ENCODE measurements at places on chromosomes 5 and 9. TPM values are rescaled to one million over a fixed set of nuclear protein-coding genes. Genes with fewer than 3 reads are reported as not detected.
A peak's percentile ranks its signal among the peaks of the same experiment; 100 is the strongest.

ALDOB gene
- total RNA-seq = 0.66 TPM

BAAT gene
- total RNA-seq = not detected

MAPKAP1 gene
- 78.6 TPM for total RNA-seq

MYMK gene
- not detected for total RNA-seq

SLC34A1 gene
- not detected for total RNA-seq

RNF183 gene
- not detected for total RNA-seq

C1QTNF2 gene
- total RNA-seq = 0.48 TPM

DMRTA1 gene
- 12.2 TPM for total RNA-seq

FOXI1 gene
- total RNA-seq = 1.3 TPM

ANKRD18A gene
- 5.0 TPM for total RNA-seq

SPAG8 gene
- total RNA-seq = 2.2 TPM

DNA sequence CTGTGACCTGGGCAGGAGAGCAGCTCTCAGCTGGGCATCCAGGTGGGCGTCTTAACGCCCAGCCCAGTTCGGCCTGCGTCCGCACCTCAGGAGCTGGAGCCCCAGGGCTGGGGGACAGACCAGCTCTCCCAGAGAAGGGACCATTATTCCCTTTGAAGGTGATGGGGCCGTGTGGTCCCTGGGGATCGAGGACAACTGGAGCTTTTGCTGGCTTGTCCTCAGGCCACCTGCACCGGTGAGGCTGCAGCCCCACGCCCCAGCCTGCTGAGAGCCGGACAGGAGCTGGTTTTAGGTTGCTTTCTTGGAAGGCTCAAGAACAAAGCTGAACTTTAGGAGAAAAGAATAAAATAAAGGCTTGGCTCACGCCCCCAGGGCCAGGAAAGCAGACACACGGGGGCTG is 40.9 kb downstream of the NACC2 start:
- H3K4me1 ChIP-seq = peaks cover 10% of the 10 kb centered on the region
- no peaks in the 10 kb centered on the region for H3K27me3 ChIP-seq
- DNase-seq = no peak
- no peaks in the 10 kb centered on the region for H3K36me3 ChIP-seq
- no peak overlapping the region for H3K27ac ChIP-seq

DNA sequence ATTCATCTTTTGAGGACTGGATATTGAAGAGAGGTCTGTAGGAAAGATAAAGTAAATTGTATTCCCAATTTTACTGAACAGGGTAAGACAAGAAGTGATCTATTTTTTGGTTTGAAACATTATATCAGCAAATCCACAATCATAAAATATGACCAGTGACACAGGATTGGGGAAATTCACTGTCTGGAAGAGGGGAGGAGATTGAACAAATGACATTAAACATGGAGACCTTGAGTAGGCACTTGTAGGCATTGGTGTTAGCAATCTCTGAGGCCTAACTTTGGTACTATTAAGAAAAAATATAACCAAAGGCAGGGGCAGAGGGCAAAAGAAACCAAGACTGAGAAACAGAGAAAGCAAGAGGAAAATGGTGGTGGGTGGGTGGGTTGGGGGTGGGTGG is 132.6 kb upstream of the TMEM161B start:
- H3K36me3 ChIP-seq = no peaks in the 10 kb centered on the region
- H3K4me3 ChIP-seq = no peak overlapping the region
- H3K27ac ChIP-seq = no peak overlapping the region

- H3K27me3 ChIP-seq = no peaks in the 10 kb centered on the region
- no peak overlapping the region for H3K4me3 ChIP-seq
- H3K4me1 ChIP-seq = no peaks in the 10 kb centered on the region
- no peaks in the 10 kb centered on the region for H3K36me3 ChIP-seq
Measured at GRCh38 chr5:44257653-44258365, 131.4 kb downstream of the FGF10 start.

DNA sequence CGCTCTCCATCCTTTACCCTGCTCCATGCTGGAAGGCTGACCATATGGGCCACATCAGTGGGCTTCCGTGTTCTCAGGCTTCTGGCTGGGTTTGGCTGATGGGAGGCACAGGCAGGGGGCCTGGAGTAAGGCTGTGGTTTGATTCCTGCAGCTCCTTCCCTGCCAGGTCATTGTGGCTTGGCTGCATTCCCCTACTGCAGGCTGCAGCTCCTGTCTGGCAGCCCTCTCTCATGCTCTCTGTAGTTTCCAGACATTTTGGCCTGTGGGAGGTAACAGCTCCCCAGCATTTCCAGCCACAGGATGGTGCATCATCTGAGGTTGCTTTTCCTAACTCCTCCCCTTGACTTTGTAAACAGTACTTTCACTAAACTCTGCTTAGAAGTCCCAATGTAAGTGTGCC is 102.0 kb upstream of the PTPN3 start:
- H3K4me1 ChIP-seq = no peaks in the 10 kb centered on the region
- H3K27me3 ChIP-seq = no peaks in the 10 kb centered on the region
- H3K4me3 ChIP-seq = no peak overlapping the region
- DNase-seq = no peak
- H3K36me3 ChIP-seq = no peaks in the 10 kb centered on the region

- H3K4me3 ChIP-seq = peak overlapping the region; percentile 66
- peak overlapping the region; percentile 52 for H3K27ac ChIP-seq
- peaks cover 16% of the 10 kb centered on the region for H3K27me3 ChIP-seq
- H3K4me1 ChIP-seq = no peaks in the 10 kb centered on the region
Measured at GRCh38 chr9:101485924-101486692, 47.5 kb upstream of the RNF20 start.

GRCh38 chr5:27191786-27192510 is 153.6 kb upstream of the CDH9 start:
- H3K4me1 ChIP-seq = no peaks in the 10 kb centered on the region
- H3K27ac ChIP-seq = no peak overlapping the region
- no peaks in the 10 kb centered on the region for H3K27me3 ChIP-seq
- no peak for DNase-seq
- no peaks in the 10 kb centered on the region for H3K36me3 ChIP-seq

GRCh38 chr5:173065155-173065554 is 9.0 kb downstream of the CREBRF start:
- H3K27ac ChIP-seq = no peak overlapping the region
- H3K4me1 ChIP-seq = no peaks in the 10 kb centered on the region
- H3K36me3 ChIP-seq = no peaks in the 10 kb centered on the region
- DNase-seq = no peak
- H3K4me3 ChIP-seq = no peak overlapping the region

- no peak for DNase-seq
- no peak overlapping the region for H3K27ac ChIP-seq
- H3K27me3 ChIP-seq = no peaks in the 10 kb centered on the region
- H3K4me1 ChIP-seq = no peaks in the 10 kb centered on the region
Measured at GRCh38 chr9:133690081-133690561, 48.0 kb downstream of the SARDH start.

GRCh38 chr5:63958654-63959053 is 3.6 kb downstream of the HTR1A start:
- H3K27me3 ChIP-seq = peaks cover 46% of the 10 kb centered on the region
- DNase-seq = no peak
- H3K4me3 ChIP-seq = no peak overlapping the region
- H3K27ac ChIP-seq = no peak overlapping the region

- H3K4me3 ChIP-seq = no peak overlapping the region
- no peaks in the 10 kb centered on the region for H3K27me3 ChIP-seq
- H3K4me1 ChIP-seq = no peaks in the 10 kb centered on the region
- no peaks in the 10 kb centered on the region for H3K36me3 ChIP-seq
- DNase-seq = no peak
Measured at GRCh38 chr5:124927735-124928134, 181.3 kb upstream of the ZNF608 start.

- no peaks in the 10 kb centered on the region for H3K27me3 ChIP-seq
- DNase-seq = no peak
- no peaks in the 10 kb centered on the region for H3K36me3 ChIP-seq
- H3K4me1 ChIP-seq = no peaks in the 10 kb centered on the region
- no peak overlapping the region for H3K4me3 ChIP-seq
Measured at GRCh38 chr5:131109540-131110255, 55.4 kb downstream of the HINT1 start.

DNA sequence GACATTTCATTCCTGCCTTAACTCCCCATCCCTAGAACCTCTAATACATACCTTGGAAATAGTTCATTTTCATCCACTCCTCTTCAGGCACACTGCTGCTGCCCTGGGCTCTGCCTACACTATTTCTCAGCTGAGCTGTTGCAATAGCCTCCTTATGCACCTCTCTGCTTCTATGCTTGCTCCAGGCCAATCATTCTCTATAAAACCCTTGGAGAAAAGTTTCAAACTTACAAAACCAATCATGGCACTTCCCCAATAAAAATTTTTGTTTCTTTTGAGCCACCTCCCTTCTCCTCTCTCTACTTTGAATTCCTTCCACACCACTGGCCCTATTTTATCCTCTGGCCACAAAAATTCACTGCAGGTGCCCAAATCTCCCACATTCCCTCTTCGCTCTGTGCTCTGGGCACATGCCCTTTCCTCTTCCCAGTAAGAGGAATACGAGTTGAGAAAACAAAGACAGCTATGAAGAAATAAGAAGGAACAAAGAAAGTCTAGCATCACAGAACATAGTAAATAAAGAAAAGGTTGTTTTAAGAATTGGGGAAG is 301.4 kb downstream of the ELAVL2 start:
- H3K27me3 ChIP-seq = no peaks in the 10 kb centered on the region
- H3K36me3 ChIP-seq = no peaks in the 10 kb centered on the region
- no peak overlapping the region for H3K4me3 ChIP-seq
- H3K4me1 ChIP-seq = no peaks in the 10 kb centered on the region

DNA sequence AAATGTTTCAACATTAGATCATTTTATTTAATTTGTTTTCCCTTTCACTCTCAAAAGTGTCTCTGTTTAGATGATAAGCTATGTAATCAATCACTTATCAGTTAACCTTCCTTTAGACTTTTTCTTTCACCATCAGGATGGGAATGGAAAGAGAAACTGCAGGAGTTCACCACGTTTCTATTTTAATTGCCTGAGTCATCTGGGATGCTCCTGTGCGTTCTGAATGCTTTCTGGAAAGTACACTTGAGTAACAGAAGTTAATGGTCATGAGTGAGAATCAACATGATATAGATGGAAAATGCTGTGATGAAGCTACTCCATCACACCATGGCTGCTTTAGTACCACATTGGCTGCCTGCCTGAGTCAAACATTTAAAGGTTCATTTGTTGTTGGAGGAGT is 783.3 kb upstream of the CDH9 start:
- H3K27ac ChIP-seq = no peak overlapping the region
- H3K27me3 ChIP-seq = no peaks in the 10 kb centered on the region
- no peaks in the 10 kb centered on the region for H3K36me3 ChIP-seq
- no peaks in the 10 kb centered on the region for H3K4me1 ChIP-seq
- no peak for DNase-seq
- no peak overlapping the region for H3K4me3 ChIP-seq

DNA sequence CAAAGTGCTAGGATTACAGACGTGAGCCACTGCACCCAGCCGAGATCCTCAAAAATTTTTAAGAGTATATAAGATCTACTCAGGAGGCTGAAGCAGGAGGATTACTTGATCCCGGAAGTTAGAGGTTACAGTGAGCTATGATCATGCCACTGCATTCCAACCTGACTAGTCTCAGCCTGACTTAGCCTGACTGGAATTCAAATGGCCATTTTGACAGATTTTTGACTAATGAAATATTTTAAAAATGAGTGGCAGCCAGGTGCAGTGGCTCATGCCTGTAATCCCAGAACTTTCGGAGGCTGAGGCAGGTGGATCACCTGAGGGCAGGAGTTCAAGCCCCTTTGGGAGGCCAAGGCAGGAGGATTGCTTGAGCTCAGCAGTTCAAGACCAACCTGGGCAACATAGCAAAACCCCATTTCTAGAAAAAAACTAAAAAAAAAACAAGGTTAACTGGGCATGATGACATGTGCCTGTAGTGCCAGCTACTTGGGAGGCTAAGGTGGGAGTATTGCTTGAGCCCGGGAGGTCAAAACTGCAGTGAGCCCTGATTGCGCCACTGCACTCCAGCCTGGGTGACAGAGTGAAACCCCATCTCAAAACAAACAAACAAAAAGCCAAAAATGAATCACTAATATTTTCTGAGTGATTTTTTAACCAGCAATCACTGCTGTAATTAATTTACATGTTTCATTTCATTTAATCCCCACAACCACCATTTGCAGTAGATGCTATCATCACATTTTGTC is 16.6 kb downstream of the ATOX1 start:
- peak overlapping the region; percentile 15 for H3K27ac ChIP-seq
- no peaks in the 10 kb centered on the region for H3K27me3 ChIP-seq
- H3K4me3 ChIP-seq = no peak overlapping the region
- H3K36me3 ChIP-seq = no peaks in the 10 kb centered on the region
- DNase-seq = no peak

- H3K4me3 ChIP-seq = no peak overlapping the region
- no peaks in the 10 kb centered on the region for H3K4me1 ChIP-seq
- DNase-seq = no peak
- no peaks in the 10 kb centered on the region for H3K36me3 ChIP-seq
- no peak overlapping the region for H3K27ac ChIP-seq
- no peaks in the 10 kb centered on the region for H3K27me3 ChIP-seq
Measured at GRCh38 chr9:128473104-128473503, 17.3 kb downstream of the ODF2 start.

- no peak for DNase-seq
- no peaks in the 10 kb centered on the region for H3K4me1 ChIP-seq
- H3K27ac ChIP-seq = no peak overlapping the region
- no peak overlapping the region for H3K4me3 ChIP-seq
- H3K27me3 ChIP-seq = no peaks in the 10 kb centered on the region
Measured at GRCh38 chr9:14780251-14780650, 57.7 kb upstream of the CER1 start.

DNA sequence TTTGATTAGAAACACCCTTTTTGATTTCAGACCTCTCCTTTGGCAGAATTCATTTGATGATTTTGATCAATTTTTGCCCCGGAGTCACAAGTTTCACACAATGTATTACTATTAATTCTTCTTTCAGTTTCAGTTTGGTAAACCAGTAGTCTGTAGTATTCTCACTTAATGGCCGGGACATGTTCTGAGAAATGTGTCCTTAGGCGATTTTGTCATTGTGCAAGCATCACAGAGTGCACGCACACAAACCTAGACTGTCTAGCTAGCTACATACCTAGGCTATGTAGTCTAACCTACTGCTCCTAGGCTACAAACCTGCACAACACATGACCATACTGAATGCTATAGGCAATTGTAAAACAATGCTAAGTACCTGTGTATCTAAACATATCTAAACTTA is 662.5 kb downstream of the IRX1 start:
- no peaks in the 10 kb centered on the region for H3K4me1 ChIP-seq
- peak overlapping the region; percentile 20 for H3K27ac ChIP-seq
- no peaks in the 10 kb centered on the region for H3K36me3 ChIP-seq

DNA sequence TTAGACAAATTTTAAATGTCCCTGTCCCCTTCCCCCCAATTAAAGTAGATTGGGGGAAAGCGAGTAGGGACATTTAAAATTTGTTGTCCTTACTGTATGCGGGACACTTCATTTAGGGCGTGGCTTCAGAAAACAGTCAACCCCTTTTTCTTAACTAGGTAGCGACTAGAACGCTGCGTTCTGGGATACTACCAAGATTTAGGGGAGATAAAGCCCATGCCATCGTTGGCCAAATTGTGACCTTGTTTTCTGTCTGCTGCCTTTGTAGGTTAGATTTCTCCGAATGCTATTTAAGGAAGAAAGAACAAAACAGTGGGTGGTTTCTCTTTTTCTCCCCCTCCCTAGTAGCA is 1.2 kb downstream of the CKS2 start:
- no peaks in the 10 kb centered on the region for H3K4me1 ChIP-seq
- H3K36me3 ChIP-seq = no peaks in the 10 kb centered on the region
- DNase-seq = no peak
- no peak overlapping the region for H3K27ac ChIP-seq

GRCh38 chr9:13282998-13283397 is 3.5 kb upstream of the MPDZ start:
- H3K27me3 ChIP-seq = no peaks in the 10 kb centered on the region
- no peak overlapping the region for H3K27ac ChIP-seq
- no peak for DNase-seq
- no peaks in the 10 kb centered on the region for H3K4me1 ChIP-seq
- no peak overlapping the region for H3K4me3 ChIP-seq
- H3K36me3 ChIP-seq = no peaks in the 10 kb centered on the region

- no peak overlapping the region for H3K4me3 ChIP-seq
- H3K27me3 ChIP-seq = no peaks in the 10 kb centered on the region
- H3K27ac ChIP-seq = peak overlapping the region; percentile 81
- H3K36me3 ChIP-seq = no peaks in the 10 kb centered on the region
Measured at GRCh38 chr5:172436879-172437369, 17.4 kb downstream of the SH3PXD2B start.
